T-helper 22 cell (primary cell): ENCODE measurements at places on chromosomes 1 and 21.

DNA sequence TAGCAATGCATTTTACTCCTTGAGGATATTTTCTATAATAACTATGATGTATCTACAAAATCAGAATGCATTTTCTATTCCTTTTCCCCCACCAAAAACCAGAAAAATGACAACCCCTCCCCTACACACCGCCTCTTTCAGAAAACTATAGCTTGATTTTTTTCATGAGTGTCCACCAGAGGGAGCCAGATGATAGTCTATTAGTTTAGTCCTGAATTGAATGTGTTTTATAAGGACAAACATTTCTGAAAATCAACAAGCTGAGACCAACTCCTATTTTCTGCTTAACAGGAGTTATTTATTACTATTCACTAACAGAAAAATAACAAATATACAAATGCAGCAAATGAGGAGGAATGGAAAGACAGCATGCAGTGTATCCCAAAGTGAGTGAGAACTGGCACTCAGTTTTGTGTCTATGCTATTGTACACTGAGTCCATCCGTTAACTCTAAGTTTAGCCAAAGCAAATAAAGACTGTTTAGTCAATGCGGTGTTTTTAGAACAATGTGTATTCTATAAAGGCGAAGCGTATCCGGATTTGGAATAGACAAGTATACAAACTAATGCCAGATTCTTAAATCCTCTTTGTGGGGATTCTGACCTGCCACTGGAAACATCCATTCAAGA lies 182.6 kb downstream of the VAV3 start:
- DNase-seq: no peak

- no peak for DNase-seq
Observed at GRCh38 chr1:81706650-81707435, 93.9 kb upstream of the ADGRL2 start.

DNA sequence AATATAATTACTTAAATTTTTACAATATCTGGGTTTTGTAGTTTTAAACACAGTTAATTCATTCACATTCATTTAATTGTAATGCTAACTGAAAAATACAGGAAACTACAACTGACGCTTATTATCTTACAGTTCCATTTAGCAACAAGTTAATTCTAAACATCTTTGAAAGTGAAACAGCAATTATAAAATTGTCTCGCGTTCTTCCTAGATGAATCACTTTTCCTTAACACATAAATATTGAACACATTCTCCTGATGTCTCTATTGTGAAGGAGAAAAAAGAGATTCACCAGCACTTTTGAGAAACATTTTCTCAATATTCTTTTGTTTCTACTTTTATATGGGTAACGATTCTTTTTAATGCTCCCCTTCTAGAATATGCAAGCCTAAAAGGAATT lies 6.4 kb downstream of the PTGFR start:
- DNase-seq: no peak

- no peak for DNase-seq
Observed at GRCh38 chr1:212712451-212713303, 13.0 kb upstream of the BATF3 start.
